HT-29 (cell line): ENCODE measurements at places on chromosomes 4 and X. TPM values are rescaled to one million over a fixed set of nuclear protein-coding genes. Genes with fewer than 3 reads are reported as not detected.

DNA sequence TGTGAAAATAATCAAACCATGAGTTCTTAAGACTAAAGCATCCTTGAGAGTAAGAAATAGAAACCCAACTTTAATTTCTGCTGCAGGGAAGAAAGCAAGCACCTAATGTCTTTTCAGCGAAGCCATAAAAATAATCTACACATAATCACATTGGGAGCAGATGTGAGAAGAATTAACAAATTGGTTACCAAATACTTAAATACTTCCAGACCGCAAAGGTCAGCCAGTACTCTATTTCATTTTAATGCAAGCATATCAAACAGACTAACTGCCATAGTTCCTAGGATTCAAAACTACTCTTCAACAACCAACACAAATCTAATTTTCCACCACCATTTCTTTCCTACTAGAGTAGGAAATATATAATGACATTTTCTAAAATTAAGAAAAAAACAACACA, 144.8 kb upstream of the SLIT2 start:
- no peak for DNase-seq

DNA sequence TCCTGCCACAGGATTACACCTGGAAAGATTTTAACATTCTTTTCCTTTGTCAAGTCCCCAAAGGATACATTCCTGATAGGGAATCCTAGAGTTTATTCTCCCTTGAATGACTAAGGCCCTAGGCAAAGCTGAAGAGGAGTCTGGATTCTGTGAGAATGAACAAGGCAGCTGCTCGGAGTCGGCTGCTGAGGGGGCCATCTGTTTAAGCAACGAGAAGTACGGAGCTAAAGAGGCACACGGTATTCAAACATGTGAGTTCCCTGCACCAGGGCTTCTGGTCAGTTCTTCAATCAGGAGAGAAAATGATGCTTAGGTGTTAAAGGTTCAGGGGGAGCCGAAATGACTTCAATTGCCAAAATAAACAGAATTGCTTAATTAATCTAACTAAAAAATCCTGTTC, 97.6 kb downstream of the MGST2 start:
- DNase-seq: no peak

GRCh38 chr4:7426525-7427171, 8.1 kb downstream of the PSAPL1 start:
- DNase-seq: no peak

DNA sequence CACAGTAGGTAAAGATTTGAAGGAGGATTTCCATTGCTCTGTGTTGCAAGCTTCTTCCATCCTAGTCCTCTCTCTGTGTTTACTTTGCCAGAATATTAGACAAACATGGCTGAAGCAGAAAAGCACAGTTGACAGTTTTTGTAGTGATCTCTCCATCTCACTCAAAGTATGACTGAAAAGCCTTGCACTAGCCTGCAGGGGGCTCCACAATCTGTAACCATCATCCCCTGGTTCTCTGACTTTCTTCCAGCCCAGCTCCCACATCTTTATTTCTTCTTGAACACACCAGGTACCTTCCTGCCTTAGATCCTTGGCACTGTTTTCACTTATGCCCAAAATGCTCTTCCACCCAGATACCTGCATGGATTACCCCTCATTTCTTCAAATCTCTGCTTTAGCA, 34.1 kb upstream of the HHIP start:
- peak; percentile 38 for DNase-seq

DNA sequence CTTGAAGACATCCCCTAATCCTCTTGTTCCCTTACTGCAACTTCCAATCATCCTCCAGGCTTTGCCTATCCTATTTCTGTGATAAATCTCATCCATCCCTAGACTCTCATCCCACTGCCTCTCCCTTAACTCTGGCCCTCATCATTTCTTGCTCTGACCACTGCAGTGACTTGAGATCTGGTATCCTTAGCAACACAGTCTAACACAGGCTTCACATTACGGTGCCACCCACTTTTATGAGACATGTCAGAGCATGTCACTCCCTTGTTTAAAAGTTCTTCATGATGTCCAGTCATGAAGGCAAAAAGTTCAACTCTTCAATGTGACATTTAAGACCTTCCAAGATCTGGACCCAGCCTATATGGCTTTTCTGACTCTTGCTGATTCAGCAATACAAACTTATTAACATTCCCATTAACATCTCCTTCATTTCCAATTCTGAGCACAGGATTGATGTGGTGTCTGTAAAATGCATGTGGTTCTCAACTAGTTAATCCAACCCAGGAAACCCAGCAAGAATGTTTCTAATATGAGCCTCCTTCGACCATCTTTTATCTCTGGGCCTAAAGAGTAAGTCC, 64.0 kb downstream of the OR13H1 start:
- DNase-seq: no peak

DNA sequence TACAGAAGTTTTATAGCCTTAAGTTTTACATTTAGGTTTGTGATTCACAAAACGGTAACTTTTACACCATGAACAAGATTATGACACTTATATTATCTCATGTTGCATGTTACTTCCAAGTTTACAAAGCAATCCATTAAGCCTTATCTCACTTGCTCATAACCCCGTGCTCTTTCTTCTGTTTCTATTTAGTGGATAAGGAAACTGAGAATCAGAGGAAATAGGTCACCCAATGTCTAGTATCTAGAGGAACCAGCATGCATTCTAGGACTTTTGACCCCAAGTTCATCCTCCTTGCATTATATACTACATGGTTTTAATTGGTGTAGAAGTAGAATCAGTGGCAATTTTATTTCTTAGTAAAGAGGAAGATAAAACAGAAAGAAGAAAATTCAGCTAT, 67.0 kb upstream of the ANXA3 start:
- DNase-seq: no peak

- peak; percentile 3 for DNase-seq
Observed at GRCh38 chrX:10794203-10794630, 173.8 kb upstream of the MID1 start.

DNA sequence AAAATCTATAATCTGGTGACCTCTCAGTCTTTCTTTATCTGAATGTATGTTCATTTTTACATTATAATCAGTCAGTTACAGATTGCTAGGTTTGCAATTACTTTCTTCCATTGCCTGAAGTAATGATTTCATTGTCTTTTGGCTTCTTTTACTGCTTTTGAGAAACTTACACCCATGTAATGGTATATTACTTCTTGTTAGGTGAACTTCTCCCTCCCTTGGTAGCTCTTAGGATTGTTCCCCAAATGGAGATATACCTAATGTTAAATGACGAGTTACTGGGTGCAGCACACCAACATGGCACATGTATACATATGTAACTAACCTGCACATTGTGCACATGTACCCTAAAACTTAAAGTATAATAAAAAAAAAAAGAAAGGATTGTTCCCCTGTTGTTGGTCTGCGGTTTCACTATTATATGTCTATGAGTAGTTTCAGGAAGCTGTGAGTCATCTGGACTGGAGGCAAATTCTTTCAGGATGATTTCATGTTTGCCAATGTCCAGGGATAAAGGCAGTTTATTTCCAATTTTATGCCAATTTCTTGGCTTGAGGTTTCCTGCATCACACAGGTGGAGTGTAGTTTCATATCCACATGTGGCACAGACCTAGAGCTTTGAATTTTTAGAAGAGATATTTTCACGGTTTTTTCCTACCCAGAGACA, 21.8 kb downstream of the SPANXC start:
- peak; percentile 11 for DNase-seq

- DNase-seq: no peak
Observed at GRCh38 chr4:85149676-85150075, 183.2 kb upstream of the WDFY3 start.

GRCh38 chrX:34790026-34790425, 132.9 kb upstream of the TMEM47 start:
- DNase-seq: no peak

- no peak for DNase-seq
Observed at GRCh38 chrX:47646636-47647035, 3.7 kb downstream of the ELK1 start.

DNA sequence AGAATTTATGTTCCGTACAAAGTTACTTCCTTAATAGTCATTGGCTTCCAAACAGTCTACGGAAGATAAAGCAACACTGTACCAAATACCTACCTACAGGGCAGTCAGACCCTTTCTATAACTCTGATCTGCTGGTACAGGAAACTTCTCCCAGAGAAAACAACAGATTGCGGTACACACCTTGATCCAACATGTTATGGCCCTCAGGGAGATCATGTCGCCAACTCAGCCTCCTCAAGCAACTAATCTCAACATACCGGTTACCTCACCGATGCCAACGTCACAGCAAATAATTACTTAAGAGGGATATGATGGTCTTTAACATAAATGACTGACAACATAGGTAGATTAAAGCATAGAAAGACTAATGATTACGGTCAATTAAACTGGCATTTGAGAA, 70.4 kb downstream of the RFC1 start:
- DNase-seq: no peak

DNA sequence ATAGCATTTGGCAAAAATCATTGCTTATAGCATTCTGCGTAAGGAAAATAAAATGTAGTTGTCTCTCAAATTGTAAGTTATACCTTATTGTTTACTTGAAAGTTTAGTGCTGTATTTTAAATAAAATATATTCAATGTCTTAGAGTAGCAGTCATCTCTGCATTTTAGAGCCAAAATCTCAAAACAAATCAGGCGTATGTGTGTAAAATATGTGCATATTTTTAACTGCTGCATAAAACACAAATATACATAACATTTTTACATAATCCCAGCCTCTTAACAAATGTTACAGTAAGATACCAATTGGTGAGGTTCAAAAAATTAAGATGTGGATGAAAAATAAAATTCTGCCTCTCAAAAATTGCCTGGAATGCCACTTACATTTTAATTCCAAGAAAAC, 145.8 kb upstream of the AGA start:
- no peak for DNase-seq

- DNase-seq: peak; percentile 65
Observed at GRCh38 chr4:89640620-89641366, 196.2 kb downstream of the SNCA start.

- DNase-seq: no peak
Observed at GRCh38 chr4:107197121-107197520, 161.0 kb upstream of the DKK2 start.

- DNase-seq: no peak
Observed at GRCh38 chrX:33190016-33190415, 21.3 kb downstream of the DMD start.

DNA sequence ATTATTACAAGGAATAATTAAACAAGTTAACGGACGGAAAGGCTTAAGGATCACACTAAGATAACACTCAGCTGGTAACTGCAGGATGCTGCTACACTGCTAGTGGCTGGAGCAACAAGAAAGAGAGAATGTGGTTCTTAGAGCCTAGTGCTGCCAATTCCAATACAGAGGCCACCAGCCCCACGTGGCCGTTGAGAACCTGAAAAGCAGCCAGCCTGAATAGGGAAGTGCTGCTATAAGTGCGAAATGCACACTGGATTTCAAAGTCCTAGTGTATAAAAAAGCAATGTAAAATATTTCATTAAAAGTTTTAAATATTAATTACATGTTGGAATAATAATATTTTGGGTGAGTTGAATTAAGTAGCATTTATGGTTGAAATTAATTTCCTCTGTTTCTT, 257.3 kb upstream of the TAPT1 start:
- DNase-seq: no peak

- no peak for DNase-seq
Observed at GRCh38 chrX:2427147-2427546, 73.6 kb downstream of the DHRSX start.

DNA sequence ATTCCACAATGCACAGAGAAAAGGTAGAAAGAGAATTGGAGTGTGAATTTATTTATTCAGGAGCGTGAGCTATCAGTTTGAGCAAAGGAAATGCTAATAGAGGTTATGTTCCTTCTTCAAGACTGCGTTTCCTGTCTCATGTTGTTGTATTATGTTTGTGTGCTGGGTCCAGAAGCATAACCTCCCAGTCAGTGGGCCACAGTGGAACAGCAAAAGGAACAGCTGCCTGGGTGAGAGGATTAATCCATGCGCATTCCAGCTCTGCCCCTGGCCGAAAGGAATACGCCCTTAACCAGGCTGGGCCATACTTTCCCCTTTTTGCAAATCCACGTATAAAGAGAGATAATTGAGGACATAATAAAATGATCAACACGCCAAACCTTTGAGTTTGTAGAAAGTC, 32.4 kb upstream of the ARX start:
- no peak for DNase-seq

GRCh38 chrX:133215747-133216146, 2.4 kb downstream of the TFDP3 start:
- DNase-seq: peak; percentile 59

- peak; percentile 49 for DNase-seq
Observed at GRCh38 chrX:34300871-34301270, 168.8 kb upstream of the FAM47A start.

DNA sequence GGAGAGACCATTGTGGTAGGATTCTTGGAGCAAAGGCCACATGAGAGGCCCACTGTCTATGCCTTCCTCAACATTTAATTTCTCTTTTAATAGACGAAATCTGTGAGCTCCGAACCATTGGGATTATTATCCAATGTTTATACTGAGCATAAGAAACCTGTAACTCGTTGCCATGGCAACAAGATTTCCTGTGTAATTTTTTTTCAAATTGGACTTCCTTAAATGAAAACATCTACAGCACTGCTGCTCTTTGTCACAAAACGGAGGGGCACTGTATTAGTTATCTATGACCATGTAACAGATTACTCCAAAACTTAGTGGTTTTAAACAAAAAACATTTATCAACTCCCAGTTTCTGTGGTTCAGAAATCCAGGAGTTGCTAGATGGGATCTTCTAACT, 38.7 kb downstream of the PPP1R2C start:
- DNase-seq: peak; percentile 23

DNA sequence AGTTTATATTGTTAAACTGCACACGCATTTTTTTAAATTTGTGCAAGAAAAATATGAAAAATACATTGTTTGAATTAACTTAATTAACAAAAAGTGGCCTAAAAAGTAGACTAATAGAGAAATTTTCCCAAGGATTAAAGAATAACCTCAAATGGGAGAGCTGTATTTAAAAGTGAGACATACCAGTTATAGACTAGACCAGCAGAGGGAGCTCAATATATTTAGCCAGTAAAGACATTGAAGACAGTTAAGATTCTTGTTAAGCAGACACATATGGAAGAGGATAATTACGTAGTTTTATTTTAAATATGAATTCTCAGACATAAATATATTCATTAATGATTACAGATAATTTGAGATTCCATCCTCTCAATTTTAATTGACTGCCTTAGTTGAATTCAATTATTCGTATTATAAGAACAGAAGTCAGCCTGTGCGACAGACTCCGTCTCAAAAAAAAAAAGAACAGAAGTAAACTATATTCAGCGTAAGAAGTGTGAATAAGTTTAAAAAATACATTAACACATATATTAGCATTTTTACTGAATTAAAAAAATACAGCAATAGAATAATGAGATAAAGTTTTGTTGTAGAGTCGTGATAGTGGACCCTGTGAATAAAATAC, 64.8 kb downstream of the GLRA3 start:
- DNase-seq: peak; percentile 56

Gene ADRA2C
- total RNA-seq: 0.53 TPM in 1 of 2 replicates, not detected in the other

Gene NSUN7
- total RNA-seq: 7.3 and 7.8 TPM in 2 replicates

Gene TEX13B
- not detected in 2 replicates for total RNA-seq

Gene SORCS2
- total RNA-seq: not detected in 2 replicates

Gene TLR2
- not detected in 2 replicates for total RNA-seq

Gene SHROOM2
- total RNA-seq: not detected in 2 replicates

Gene NAP1L2
- not detected in 2 replicates for total RNA-seq

Gene HPGD
- 18.6 and 33.7 TPM in 2 replicates for total RNA-seq

Gene CT47B1
- total RNA-seq: not detected in 2 replicates

Gene IL21
- total RNA-seq: not detected in 2 replicates

Gene DLG3
- total RNA-seq: 40.8 and 55.6 TPM in 2 replicates

Gene MAGEA10
- total RNA-seq: not detected in 2 replicates

Gene SAGE1
- not detected in 2 replicates for total RNA-seq

Gene CD99L2
- total RNA-seq: 3.3 and 3.8 TPM in 2 replicates

Gene PRSS12
- total RNA-seq: 2.8 and 4.3 TPM in 2 replicates

Gene MSMO1
- 24.5 and 39.6 TPM in 2 replicates for total RNA-seq

Gene AGA
- 7.4 and 16.0 TPM in 2 replicates for total RNA-seq

Gene CUL4B
- 8.5 and 9.4 TPM in 2 replicates for total RNA-seq
